ENCODE measurements at places on chromosomes 7 and 10.
A peak's percentile ranks its signal among the peaks of the same experiment; 100 is the strongest.

GRCh38 chr10:23869548-23869947, 339.4 kb upstream of the KIAA1217 start:
- no peak overlapping the region for H3K4me3 ChIP-seq
- no peaks in the 10 kb centered on the region for H3K27me3 ChIP-seq
- no peaks in the 10 kb centered on the region for H3K36me3 ChIP-seq
- peak overlapping the region; percentile 39 for H3K27ac ChIP-seq
- no peak for DNase-seq
- H3K4me1 ChIP-seq: no peaks in the 10 kb centered on the region

GRCh38 chr10:106551501-106552062, 612.9 kb downstream of the SORCS1 start:
- H3K27ac ChIP-seq: no peak overlapping the region
- no peaks in the 10 kb centered on the region for H3K27me3 ChIP-seq
- no peak overlapping the region for H3K4me3 ChIP-seq
- H3K4me1 ChIP-seq: no peaks in the 10 kb centered on the region
- no peaks in the 10 kb centered on the region for H3K36me3 ChIP-seq

GRCh38 chr10:80526742-80527141, 11.0 kb upstream of the SH2D4B start:
- no peak overlapping the region for H3K4me3 ChIP-seq
- DNase-seq: no peak
- H3K36me3 ChIP-seq: no peaks in the 10 kb centered on the region
- no peaks in the 10 kb centered on the region for H3K4me1 ChIP-seq

DNA sequence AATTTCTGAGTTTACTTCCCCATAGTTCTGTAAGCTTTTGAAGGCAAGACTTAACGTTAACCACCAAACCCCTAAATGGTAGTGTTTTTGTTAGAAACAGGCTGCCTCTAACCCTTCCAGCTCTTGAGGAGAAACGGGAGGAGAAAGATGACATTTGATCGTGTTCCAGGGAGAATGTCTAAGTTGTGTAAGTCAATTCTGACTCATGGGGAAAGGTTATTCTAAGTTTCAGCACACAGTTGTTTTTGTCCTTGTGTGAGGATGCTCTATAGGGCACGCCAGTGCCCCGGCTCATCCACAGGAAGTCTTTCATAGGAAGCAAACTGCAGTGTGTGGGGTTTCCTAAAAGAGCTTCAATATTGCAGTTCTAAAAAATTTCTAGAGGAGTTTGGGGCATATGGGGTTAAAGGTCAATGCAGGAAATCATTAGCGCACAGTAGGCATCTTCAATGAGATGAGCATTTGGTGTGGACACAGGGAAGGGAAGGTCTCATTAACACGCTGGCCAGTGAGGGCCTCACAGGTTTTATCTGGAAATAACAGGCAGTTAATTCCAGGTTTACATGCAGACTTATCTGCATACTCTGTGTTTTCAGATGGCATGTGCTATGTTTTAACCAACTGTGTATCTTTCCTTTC, 638.2 kb upstream of the IGFBP3 start:
- no peaks in the 10 kb centered on the region for H3K27me3 ChIP-seq
- no peak overlapping the region for H3K27ac ChIP-seq
- H3K4me3 ChIP-seq: no peak overlapping the region
- no peak for DNase-seq
- no peaks in the 10 kb centered on the region for H3K36me3 ChIP-seq

DNA sequence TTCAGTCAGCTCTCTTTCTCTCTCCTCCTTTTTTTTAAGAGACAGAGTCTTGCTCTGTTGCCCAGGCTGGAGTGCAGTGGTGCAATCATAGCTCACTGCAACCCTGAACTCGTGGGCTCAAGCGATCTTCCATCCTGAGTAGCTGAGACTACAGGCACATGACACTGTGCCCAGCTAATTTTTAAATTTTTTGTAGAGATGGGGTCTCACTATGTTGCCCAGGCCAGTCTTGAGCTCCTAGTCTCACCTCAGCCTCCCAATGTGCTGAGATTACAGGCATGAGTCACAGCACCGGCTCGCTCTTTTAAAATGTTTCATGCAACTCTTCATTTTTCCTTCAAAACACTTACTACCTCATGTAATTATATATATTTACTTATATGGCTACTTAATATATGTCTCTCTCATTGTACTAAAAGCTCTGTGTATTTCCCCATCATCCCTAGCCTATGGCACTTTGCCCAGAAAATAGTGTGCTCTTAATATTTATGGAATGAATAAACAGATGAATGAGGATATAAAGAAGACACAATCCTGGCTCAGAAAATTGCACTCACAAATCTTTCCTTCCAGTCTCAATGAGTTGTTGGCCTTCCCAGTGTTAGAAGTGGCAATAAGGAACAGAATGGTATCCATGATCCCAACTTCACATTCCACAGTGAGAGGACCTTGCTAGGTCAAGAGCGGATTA, 33.9 kb downstream of the EBLN1 start:
- no peak for DNase-seq
- no peak overlapping the region for H3K27ac ChIP-seq
- H3K4me3 ChIP-seq: no peak overlapping the region
- no peaks in the 10 kb centered on the region for H3K4me1 ChIP-seq
- H3K36me3 ChIP-seq: no peaks in the 10 kb centered on the region
- no peaks in the 10 kb centered on the region for H3K27me3 ChIP-seq

DNA sequence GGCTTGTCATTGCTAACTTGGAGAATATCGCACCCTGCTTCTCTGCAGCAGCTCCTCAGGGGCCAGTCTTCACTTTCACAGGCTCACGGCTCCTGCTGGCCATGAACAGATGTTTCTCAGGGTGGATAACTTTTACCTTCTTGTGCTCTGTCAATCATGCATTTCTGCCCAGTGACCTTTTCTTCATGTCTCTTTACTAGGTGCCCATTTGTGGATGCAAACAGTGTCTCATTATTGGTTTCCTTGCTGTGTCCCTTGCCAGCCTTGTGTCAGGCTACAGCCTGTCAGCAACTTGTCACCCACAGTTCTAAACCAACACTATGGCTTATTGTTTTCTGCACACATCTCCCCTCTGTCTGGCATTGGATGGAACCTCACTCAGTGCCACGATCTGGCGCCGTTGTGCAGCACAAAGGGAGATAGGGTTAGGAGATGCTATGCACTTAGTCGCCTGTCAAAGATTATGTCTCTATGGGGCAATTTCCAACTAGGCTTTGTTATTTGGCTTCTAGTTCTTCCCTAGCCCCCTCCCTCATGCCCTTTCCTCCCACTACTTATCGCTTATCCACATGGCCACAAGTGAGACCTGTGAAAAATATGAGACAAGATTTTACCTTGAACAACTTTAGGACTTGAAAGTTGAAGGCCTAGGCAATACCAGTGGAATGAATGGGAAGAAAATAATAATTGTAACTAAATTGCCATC, 45.7 kb upstream of the NXPH1 start:
- no peaks in the 10 kb centered on the region for H3K36me3 ChIP-seq
- H3K4me1 ChIP-seq: no peaks in the 10 kb centered on the region
- no peak overlapping the region for H3K27ac ChIP-seq

GRCh38 chr7:150401424-150401790, 22.3 kb downstream of the ZNF775 start:
- H3K4me1 ChIP-seq: peaks cover 5% of the 10 kb centered on the region
- no peaks in the 10 kb centered on the region for H3K27me3 ChIP-seq
- H3K27ac ChIP-seq: no peak overlapping the region
- no peak for DNase-seq
- H3K36me3 ChIP-seq: no peaks in the 10 kb centered on the region

DNA sequence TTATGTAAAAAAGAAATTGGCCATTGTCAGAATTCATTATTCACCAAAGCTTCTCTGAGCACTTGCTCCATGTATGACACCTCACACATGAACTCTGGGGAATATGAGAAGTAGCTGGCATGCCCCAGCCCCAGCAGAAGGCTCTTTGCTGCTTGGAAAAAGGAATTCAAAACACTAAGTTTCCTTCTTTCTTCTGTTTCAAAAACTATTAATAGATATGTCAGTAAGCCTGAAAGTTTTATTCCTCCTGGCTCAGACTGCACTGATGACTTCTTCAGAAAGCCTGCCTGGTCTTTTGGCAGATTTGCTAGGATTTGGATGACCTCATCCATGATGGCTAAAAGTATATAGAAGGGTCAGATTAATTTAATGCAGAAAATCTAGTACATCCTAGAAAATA, 511.0 kb downstream of the GFRA1 start:
- H3K36me3 ChIP-seq: no peaks in the 10 kb centered on the region
- no peak for DNase-seq
- H3K4me3 ChIP-seq: no peak overlapping the region
- H3K4me1 ChIP-seq: no peaks in the 10 kb centered on the region

All from breast epithelium (tissue), 4 donors.